Right renal cortex interstitium (tissue), 3 donors: ENCODE measurements at places on chromosomes 3 and 15.

- DNase-seq = no peak
Observed at GRCh38 chr15:66679657-66680108, 22.4 kb upstream of the SMAD6 start.

- no peak for DNase-seq
Observed at GRCh38 chr15:68412218-68412617, 19.7 kb downstream of the ITGA11 start.

- no peak for DNase-seq
Observed at GRCh38 chr15:53216036-53216435, 425.9 kb upstream of the ONECUT1 start.

DNA sequence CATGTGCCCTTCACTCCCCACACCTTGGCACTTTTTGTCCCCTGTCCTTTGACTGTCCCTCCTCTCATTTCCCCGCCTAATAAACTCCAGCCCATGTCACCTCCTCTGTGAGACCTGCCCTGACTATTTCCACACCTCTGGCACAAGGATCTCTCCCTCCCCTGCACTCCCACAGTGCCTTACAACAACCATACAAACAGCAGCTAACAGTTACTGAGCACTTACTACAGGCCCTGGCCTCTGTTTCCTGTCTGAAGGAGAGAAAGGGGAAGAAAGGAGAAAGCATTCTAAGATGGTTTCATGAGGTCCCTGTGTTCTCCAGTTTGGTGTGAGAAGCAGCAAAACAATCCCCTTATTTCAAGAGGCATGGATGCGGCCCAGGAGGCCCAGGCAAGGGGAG, 20.0 kb upstream of the TRH start:
- DNase-seq = no peak

DNA sequence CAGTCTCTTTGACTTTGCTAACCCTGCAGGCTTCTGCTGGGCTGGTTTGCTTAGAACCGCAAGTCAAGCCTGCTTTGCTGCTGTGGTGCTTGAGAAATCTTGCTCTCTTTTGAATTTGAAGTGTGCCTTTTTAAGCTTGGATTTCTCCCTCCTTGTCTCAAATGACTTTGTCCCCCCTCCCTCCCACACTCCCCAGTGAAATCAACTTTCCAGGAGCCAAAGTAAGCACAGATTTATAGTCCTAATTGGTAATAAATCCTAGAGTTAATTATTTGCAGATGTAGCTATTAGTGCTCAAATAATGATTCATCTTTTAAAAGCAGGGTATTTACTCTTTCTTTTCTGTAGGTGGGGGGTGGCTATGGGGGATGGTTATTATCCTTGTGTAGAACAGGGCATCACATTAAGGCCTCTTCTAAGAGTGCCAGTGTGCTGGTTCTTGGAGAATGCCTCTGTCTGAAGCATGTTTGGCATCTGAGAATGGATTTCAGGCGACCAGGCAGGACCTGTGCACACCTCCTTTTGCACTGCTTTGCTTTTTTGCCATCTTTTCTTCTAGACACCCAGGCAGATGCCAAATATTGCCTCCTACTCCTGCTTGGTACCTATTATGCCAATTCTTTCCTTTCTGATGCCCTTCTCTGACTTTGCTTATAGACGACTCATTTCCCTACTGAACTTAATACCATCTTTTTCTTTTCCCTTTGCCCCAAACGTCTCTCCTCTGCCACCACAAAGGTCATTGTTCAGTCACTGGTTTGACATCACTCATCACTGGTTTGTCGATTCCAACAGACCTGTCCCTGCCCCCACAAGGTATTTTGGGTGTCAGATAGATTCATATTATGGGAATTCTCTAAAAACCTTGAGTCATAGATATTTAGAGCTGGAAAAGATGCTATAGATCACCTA, 50.7 kb downstream of the CLDN11 start:
- peak; percentile 62 for DNase-seq

GRCh38 chr15:32656091-32656490, 14.6 kb downstream of the SCG5 start:
- DNase-seq = no peak

DNA sequence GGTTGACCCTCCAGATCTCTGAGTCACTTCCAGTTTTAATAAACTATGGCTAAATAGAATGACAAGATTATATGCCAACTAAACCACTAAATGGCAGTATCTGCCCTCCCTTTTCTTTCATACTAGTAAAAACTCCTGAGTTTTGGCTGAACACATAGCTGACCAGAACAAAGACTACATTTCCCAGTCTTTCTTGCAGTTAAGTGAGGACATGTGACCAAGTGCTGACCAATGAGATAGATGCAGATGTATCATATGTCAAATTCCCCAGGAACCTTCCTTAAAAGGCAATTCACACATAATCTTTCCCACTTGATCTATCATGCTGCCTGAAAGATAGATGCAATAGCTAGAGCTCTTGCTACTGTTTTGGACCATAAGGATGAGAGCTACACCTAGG, 191.3 kb downstream of the SHOX2 start:
- DNase-seq = no peak

DNA sequence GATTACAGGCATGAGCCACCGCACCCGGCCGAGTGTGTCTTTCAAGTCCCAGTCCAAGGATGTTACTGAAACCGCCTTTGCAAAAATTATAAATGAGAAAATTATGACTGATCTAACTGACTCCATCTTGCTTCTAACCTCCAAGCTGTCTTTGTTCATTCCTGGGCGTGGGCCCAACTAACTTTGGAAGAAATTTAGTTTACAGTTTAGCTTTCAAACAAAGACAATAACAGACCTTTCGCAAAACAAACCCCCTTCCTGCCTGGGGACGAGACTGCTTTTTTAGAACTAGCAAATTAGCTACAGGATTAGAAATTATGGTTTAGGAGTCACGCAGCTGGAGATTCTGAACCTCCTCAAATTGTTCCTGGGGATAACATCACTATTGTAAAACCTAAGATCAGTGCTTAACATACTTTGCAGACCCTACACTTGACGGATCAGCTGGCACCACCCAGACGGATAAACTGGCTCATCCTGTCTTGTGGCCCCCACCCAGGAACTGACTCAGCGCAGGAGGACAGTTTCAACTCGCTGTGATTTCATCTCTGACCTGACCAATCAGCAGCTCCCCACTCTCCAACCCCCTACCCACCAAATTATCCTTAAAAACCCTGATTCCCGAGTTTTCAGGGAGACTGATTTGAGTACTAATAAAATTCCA, 23.8 kb downstream of the NANOGP8 start:
- no peak for DNase-seq

- no peak for DNase-seq
Observed at GRCh38 chr3:179081885-179082284, 10.3 kb upstream of the ZMAT3 start.

GRCh38 chr3:42428830-42429229, 18.4 kb upstream of the LYZL4 start:
- no peak for DNase-seq

DNA sequence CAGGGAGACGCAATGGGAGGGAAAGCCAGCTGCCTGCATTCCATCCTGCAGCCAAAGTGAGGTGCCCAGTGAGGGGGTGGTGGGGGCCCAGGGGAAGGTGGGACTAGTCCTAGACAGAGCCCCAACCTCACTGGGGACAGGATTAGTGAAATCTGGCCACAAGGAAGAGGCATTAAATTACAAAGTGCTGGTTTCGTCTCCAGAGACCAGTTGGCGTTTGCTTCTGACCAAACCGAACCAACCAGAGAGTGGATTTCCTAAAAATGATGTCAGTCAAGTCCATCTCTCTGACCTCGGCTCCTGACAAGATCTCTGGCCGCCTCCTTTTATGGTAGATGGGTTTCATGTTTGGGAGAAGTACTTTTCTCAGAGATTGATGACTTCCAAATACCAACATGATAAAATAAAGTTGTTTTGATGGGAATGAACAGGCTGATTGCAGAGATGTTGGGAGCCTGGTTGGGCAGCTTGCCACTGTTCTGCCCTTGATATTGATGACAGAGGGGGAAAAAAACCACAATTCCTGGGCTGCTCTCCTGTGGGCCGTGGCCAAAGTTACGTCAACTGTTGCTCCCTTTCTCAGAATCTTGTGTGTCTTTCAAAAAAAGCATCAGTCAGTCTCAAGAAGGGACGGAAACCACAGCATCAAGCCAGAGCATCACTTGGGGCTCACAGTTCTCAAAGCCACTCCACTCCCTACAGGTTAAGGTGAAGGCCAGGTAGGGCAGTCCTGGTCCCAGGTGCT, 24.6 kb downstream of the ITGA11 start:
- DNase-seq = no peak

- no peak for DNase-seq
Observed at GRCh38 chr3:134471521-134472193, 14.1 kb downstream of the ANAPC13 start.

DNA sequence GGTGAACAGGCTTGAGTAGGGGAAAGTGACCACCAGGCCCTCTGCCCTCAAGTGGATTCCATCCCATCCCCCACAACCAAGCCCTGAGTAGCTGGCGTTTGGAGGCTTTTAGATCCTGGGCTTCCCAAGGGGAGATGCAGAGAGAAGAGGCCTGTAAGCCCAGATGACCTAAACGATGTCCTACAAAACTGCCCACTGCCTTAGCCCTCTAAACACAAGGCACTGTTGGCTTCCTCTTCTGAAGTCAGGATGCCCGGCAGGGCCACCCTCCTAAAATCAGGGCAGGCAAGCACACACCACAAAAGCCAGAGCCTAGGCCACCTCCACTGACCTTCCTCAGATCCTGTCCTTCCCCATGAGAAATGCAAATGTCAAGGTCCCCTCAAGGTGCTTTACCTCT, 68.6 kb downstream of the ADCY5 start:
- no peak for DNase-seq

- no peak for DNase-seq
Observed at GRCh38 chr15:35007397-35007796, 19.3 kb upstream of the ZNF770 start.

GRCh38 chr15:65980824-65981456, 111.6 kb downstream of the RAB11A start:
- DNase-seq = no peak

- no peak for DNase-seq
Observed at GRCh38 chr3:107634099-107634489, 111.3 kb downstream of the BBX start.

DNA sequence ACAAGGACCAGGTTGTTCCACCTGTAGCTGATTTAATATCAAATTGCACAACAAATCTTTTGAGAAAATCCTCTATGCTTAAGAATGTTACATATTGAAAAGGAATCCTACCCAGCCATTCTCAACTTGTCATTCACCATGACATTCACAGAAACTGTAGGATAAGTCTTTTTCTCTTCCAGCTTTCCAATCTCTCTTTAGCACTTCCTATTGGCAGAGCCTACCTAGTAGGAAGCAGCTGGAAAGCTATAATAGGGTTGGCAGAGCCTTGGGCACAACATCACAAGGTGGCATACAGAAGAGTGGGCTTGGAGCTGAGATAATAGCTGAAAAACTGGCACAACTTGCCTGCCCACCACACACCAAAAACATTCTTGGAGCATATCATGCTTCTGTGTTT, 67.3 kb upstream of the NUDT16 start:
- DNase-seq = no peak

DNA sequence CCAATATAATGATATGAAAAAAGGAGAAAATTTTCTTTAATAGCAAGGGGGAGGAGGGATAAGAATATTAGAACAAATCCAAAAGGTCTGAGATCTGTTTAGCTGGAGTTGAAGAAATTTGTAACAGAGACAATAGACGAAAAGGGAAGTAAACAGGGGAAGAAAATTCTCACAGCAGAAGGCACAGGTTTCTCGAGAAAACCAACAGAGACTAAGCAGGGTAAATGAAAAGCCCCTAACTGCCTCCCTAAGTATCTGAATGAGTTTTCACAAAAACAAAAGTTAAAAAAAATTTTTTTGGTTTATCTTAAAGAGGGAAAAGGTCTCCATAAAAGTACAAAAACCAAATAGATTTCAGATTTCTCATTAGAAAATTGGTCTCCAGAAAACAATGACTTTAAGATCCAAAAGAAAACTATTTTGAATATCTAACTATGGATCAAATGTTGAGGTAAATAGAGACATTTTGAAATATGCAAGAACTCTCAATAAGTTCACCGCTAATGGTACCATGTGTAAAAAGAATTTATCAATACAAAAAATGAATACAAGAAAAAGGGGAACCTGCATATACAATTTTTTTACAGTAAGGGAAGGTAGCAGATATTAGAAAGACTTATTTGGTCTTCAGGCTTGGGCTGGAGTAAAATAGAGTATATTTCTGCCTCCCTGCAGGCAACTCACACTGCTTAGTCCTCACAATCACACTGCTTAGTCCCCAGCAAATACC, 23.9 kb upstream of the NEK10 start:
- DNase-seq = no peak

- DNase-seq = no peak
Observed at GRCh38 chr3:67832817-67833216, 178.4 kb upstream of the SUCLG2 start.

- DNase-seq = no peak
Observed at GRCh38 chr3:129836381-129837064, 57.0 kb downstream of the TMCC1 start.

DNA sequence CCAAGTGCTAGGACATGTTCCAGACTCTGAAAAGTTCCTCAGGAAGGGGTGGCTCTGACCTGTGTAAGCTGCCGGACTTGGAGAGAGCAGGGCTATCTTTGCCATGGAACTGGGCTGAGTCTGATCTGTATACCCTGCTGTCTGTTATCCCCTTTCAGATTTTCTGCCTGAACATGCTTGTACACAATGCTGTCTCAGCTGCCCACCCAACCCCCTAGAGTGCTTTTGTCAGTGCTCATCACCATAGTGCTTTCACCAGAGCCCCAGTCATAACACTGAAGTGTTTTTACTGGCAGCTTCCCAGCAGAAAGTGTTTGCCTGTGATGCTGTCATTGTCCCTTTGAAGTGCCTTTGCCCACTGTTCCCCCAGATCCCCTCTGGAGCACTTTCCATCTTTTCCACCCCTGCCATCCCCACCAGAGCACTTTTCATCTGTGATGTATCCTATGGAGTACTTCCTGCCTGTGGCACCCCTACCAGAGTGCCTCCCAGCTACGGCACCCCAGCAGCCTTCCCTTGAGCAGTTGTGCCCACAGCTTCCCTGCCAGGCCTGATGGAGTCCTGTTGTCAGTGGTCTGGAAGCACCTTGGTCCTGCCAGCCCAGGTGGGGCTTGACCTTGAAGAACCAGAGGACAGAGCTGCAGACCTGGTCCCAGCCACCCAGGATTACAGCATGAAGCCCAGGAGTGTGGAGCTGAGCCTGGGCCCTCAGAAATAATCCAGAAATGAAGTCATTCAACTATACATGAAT, 397.7 kb downstream of the DIPK2A start:
- DNase-seq = no peak

DNA sequence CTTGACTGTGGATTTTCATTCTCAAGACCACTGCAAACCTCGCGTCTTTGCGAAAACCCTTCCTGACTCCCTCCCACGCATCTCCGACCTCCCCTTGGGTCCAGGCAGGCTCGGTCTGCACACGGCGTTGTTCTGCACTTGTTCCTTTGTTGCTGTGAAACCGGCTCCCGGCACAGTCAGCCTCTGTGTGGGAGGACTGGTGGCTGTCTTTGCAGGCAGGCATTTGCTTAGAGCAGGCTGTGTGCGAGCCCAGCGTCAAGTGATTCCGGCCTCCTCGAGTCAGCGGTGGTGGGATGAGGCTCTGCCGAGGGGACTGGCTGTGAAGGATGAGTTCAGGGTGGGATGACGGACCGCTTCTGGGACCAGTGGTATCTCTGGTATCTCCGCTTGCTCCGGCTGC, 102.6 kb upstream of the ROPN1 start:
- DNase-seq = no peak

- DNase-seq = no peak
Observed at GRCh38 chr15:38299216-38299615, 46.6 kb downstream of the SPRED1 start.
